Sigmoid colon (tissue), 7 donors: ENCODE measurements at places on chromosomes 6 and 20. TPM values are rescaled to one million over a fixed set of nuclear protein-coding genes. Genes with fewer than 3 reads are reported as not detected.

Gene MTHFD1L
- 17.9 TPM for total RNA-seq

Gene HCRTR2
- total RNA-seq = not detected

Gene UNC5CL
- 0.36 TPM for total RNA-seq

Gene ADTRP
- not detected for total RNA-seq

Gene PROKR2
- total RNA-seq = not detected

DNA sequence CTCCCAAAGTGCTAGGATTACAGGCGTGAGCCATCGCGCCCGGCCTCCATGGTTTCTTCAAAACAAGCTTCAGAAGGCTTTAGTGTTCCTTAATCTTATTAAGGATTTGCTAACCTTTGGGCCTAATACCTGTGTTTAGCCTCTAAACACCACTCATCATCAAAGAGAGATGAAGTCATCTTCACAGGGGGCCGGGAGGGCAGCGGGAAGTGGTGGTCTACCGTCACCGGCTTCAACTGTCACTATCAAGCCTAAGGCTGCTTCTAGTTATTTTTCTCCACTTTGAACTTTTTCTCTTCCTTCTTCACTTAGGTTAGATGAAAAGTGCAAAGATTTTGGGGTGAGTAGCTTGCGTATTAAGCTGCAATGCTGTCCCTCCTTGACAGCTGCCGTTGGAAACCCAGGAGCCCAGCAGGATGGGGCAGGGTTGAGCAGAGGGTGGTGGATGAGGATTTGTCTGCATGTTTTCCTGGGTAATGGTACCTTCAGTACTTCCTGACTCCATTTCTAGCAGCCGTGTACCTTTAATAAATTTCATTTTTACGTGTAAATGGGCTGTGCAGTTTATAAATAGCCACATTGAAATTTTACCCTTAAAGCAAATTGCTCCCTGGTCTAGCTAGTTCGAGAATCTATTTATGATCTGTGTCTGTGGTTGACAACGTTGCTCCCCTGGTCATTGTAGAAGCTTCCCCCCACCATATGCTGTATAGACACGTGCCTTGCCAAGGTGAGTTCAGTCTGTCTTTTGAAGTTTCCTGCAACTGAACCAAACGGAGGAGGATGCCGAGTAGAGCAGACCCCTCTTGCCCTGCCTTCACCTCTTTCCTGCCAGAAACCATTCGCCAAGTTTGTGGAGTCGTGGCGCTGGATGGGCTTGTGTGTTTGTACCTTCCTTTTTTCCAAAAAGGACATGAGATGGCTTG, 64.8 kb downstream of the SYNJ2 start:
- H3K36me3 ChIP-seq = no peaks in the 10 kb centered on the region
- no peak overlapping the region for H3K27ac ChIP-seq
- no peak overlapping the region for H3K4me3 ChIP-seq
- no peaks in the 10 kb centered on the region for H3K27me3 ChIP-seq
- no peak for DNase-seq

DNA sequence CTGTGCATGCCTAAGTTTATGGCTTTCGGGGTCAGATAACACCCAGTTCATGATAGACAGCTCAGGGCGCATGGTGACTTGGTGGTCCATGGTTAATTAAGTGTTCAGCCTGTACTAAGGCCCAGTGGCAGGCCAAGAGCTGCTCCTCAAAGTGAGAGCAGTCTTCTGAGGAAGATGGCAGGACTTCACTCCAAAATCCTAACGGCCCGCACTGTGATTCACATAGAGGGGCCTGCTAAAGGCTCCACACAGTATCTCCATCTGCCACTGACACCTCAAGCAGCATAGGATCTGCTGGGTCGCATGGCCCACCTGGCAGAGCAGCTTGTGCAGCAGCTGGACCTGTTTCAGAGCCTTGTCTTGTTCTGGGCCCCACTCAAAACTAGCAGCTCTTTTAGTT, 10.6 kb upstream of the CST7 start:
- no peak for DNase-seq
- no peaks in the 10 kb centered on the region for H3K36me3 ChIP-seq
- no peaks in the 10 kb centered on the region for H3K4me1 ChIP-seq
- H3K27ac ChIP-seq = no peak overlapping the region
- H3K4me3 ChIP-seq = no peak overlapping the region
- no peaks in the 10 kb centered on the region for H3K27me3 ChIP-seq

DNA sequence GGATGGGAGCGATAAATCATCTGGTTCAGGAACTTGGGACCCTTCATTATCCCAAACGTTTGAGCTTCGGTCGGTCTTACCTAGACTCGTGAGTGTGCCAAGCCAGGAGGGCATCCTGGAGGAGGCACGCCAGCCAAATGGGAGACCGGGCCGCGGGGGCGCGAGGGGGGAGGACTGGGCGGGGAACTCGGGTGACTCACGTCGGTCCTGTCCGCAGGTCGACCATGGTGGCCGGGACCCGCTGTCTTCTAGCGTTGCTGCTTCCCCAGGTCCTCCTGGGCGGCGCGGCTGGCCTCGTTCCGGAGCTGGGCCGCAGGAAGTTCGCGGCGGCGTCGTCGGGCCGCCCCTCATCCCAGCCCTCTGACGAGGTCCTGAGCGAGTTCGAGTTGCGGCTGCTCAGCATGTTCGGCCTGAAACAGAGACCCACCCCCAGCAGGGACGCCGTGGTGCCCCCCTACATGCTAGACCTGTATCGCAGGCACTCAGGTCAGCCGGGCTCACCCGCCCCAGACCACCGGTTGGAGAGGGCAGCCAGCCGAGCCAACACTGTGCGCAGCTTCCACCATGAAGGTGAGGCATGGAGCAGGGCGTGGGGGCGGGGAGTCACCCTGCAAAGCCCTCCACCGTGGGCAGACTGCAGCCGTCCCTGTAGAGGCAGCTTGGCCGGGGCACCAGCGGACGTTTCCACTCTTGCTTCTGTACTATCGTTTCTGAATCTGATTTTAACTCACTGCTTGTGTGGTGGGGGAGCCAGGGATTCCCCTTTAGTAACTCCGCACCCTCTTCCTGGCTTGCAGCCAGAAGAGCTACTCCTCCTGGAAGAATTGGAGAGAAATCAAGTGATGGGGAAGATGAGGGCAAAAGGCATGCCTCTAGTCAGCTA, 2.7 kb downstream of the BMP2 start:
- H3K27me3 ChIP-seq = peaks cover 13% of the 10 kb centered on the region
- H3K4me3 ChIP-seq = peak overlapping the region; percentile 70
- H3K36me3 ChIP-seq = no peaks in the 10 kb centered on the region
- peaks cover 24% of the 10 kb centered on the region for H3K4me1 ChIP-seq
- H3K27ac ChIP-seq = no peak overlapping the region

DNA sequence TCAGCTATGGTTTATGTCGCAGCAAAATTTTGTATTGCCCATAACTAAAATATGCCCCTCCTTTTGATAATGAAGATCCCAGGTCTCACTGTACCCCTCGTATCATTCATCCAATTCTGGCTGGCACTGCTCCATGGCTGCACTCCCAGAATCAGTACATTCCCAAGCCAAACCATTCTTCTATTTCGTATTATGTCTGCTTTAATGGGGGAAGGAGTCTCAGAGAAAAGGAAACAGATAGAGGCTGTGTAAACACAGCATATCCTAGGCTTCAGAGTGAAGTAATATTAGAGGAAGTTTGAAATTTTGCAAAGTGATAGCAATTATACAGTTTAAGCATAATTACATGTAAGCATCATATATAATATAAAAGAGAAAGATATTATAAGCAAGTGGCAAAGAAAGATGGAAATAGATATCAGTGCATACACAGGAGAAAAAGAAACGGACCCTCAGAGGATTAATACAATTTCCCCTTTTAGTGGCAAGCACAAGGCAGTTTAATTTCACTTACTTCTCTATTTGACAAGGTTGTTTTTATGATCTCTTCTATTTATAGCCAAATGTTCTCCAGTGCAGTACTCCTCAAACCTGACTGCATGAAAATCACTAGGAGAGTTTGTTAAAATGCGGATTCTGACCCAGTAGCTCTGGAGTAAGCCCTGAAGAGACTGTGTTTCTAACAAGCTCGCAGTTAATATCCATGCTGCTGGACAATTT, 56.5 kb upstream of the TENT5A start:
- H3K4me3 ChIP-seq = no peak overlapping the region
- H3K27ac ChIP-seq = peak overlapping the region; percentile 19
- H3K27me3 ChIP-seq = no peaks in the 10 kb centered on the region
- peaks cover 9% of the 10 kb centered on the region for H3K4me1 ChIP-seq
- no peak for DNase-seq
- H3K36me3 ChIP-seq = no peaks in the 10 kb centered on the region

GRCh38 chr6:33772902-33773472, 15.9 kb downstream of the LEMD2 start:
- no peak overlapping the region for H3K4me3 ChIP-seq
- H3K36me3 ChIP-seq = peaks cover 43% of the 10 kb centered on the region
- peaks cover 43% of the 10 kb centered on the region for H3K4me1 ChIP-seq

DNA sequence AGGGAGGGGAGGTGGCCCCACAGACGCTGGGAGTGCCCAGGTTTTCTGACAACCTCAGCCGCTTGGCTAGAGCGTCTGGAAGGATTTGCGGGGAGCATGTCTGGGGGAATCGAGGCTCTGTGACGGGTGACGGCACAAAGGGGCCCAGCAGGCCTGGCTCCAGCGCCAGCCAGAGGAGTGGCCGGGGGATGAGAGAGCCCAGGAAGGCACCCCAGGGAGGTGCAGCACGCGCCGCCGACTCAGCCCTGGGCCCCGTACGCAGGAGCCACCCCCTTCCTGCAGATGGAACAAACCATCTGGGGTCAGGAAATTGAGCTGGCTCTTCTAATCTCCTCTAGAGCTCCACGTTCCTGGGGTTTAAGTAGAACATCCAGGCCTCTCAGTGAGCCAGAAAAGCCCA, 5.9 kb upstream of the SLCO4A1 start:
- H3K4me1 ChIP-seq = peaks cover under 1% of the 10 kb centered on the region
- H3K36me3 ChIP-seq = no peaks in the 10 kb centered on the region
- no peak for DNase-seq
- no peak overlapping the region for H3K27ac ChIP-seq

DNA sequence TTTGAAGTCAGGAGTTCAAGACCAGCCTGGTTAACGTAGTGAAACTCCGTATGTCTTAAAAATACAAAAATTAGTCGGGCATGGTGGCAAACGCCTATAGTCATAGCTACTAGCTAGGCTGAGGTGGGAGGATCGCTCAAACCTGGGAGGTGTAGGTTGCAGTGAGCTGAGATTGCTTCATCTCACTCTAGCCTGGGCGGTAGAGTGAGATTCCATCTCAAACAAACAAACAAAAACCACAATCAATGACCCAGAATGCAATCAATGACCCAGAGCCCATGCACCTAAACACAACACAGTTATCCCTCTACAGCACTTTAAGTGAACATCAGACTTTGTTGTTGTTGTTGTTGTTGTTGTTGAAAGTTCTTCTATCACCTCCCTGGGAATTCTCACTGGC, 77.9 kb downstream of the MYB start:
- H3K36me3 ChIP-seq = no peaks in the 10 kb centered on the region
- no peaks in the 10 kb centered on the region for H3K4me1 ChIP-seq
- H3K27me3 ChIP-seq = no peaks in the 10 kb centered on the region

GRCh38 chr6:74690365-74690764, 515.5 kb downstream of the COL12A1 start:
- H3K4me1 ChIP-seq = no peaks in the 10 kb centered on the region
- no peaks in the 10 kb centered on the region for H3K27me3 ChIP-seq
- H3K27ac ChIP-seq = no peak overlapping the region
- DNase-seq = no peak
- no peak overlapping the region for H3K4me3 ChIP-seq

DNA sequence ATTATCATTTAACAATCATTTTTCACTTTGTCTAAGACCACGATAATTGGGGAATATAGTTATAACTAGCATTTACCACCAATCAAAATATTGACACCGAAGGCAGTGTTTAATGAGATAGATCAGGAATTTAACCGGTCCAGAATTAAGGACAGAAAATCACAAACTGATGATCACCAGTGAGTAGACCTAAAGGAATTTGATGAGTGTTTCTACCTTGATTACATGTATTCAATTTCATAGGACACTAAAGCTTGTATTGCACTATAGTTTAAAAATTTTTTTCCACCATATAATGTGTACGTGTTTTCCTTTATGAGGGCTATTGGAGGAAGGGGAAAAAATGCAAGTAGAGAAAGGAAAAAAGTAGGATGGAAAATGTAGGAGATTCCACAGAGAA, 22.6 kb upstream of the ARHGAP18 start:
- no peak for DNase-seq
- H3K27ac ChIP-seq = no peak overlapping the region
- H3K4me1 ChIP-seq = no peaks in the 10 kb centered on the region
- H3K4me3 ChIP-seq = no peak overlapping the region
- H3K36me3 ChIP-seq = no peaks in the 10 kb centered on the region

DNA sequence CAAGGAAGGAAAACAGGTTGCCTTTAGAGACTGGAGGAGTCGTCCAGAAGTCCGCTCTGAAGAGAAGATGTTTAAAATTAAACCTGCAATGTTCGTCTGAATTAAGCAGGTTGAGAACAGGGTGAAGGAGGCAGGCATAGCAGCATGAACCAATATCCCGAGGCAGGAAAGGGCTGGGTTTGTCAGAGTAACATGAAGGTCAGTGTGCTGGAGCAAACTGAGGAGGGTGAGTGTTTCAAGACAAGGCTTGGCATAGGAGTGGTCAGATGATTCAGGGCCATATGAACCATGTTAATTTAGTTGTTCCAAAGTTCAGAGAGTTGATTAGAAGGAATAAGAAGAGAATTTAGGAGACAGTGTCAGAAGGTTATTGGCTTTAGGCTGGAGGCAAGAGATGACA, 93.3 kb downstream of the UTRN start:
- H3K27me3 ChIP-seq = no peaks in the 10 kb centered on the region
- H3K27ac ChIP-seq = no peak overlapping the region
- no peak for DNase-seq
- H3K4me1 ChIP-seq = no peaks in the 10 kb centered on the region
- no peaks in the 10 kb centered on the region for H3K36me3 ChIP-seq

- H3K36me3 ChIP-seq = no peaks in the 10 kb centered on the region
- no peaks in the 10 kb centered on the region for H3K4me1 ChIP-seq
- H3K27me3 ChIP-seq = no peaks in the 10 kb centered on the region
- H3K4me3 ChIP-seq = no peak overlapping the region
Observed at GRCh38 chr6:98992535-98992934, 44.8 kb upstream of the FBXL4 start.

DNA sequence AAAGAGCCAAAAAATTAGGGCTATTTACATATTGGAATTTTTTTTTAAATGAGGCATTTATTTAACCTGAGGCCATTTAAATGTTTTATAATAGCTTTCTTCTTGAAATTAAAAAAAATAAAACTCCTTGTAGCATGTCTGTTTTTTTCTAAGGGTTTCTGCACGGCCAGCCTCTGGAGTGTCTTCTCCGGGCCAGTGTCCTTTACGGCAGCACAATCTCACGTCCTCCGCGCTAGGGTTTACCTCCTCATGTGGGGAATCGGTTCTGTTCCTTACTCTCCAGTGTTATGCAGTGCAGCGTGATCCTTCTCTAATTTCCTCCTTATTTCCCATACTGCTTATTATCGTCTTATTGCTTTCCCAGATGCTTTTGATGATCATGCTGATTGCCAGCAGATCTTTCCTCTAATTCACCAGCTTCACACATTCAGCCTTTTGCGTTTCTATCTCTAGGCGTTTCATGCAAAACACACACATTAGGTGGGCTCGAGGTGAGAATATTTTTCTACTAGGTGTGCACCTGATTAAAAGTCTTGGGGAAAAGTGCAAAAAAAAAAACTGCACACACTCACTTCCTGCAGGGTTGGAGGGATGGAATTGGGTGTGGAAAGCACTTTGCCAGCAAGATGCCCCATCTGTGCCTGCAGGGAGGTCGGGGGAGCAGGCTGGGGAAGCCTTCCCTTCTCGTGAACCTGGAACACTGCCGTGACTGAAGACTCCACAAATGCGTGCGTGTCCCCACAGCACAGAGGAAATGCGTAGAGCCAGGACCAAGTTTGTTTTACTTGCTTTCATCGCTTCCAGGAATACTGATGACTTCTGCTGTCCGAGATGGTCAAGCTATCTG, 56.1 kb downstream of the PSMG4 start:
- no peaks in the 10 kb centered on the region for H3K4me1 ChIP-seq
- H3K4me3 ChIP-seq = no peak overlapping the region
- H3K36me3 ChIP-seq = no peaks in the 10 kb centered on the region
- peak; percentile 22 for DNase-seq
- H3K27me3 ChIP-seq = no peaks in the 10 kb centered on the region
